Right atrium auricular region (tissue), 2 donors: ENCODE measurements at places on chromosomes 1 and 21. TPM values are rescaled to one million over a fixed set of nuclear protein-coding genes. Genes with fewer than 3 reads are reported as not detected.

The ITGB2 gene
- total RNA-seq, result 16.7 TPM

DNA sequence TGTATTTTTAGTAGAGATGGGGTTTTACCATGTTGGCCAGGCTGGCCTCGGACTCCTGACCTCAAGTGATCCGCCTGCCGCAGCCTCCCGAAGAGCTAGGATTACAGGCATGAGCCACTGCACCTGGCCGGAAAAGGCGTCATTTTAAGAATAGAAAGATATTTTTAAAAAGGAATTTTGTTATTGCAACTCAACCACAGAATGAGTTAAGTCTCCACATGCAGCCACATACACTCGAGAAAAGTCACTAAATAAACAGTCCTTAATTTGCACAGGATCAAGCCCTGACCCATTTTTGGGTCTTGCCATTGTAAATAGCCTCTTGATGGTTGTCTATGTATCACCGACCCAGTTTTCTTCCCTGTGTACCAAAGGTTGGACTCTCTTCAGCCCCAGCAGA lies 85.5 kb downstream of the FBXO2 start:
- H3K27ac ChIP-seq, result no peak overlapping the region
- no peaks in the 10 kb centered on the region for H3K27me3 ChIP-seq
- H3K4me1 ChIP-seq, result no peaks in the 10 kb centered on the region
- no peaks in the 10 kb centered on the region for H3K36me3 ChIP-seq
- DNase-seq, result no peak

GRCh38 chr1:78035121-78035520 lies 10.6 kb upstream of the GIPC2 start:
- no peaks in the 10 kb centered on the region for H3K36me3 ChIP-seq
- no peak overlapping the region for H3K4me3 ChIP-seq
- DNase-seq, result no peak
- H3K27ac ChIP-seq, result no peak overlapping the region
- H3K27me3 ChIP-seq, result no peaks in the 10 kb centered on the region

The SLAMF7 gene
- not detected for total RNA-seq

GRCh38 chr1:16017461-16018303 lies at the start of gene HSPB7:
Gene HSPB7, minus strand, starts transcription at chr1:16018043. Its CDS starts 80 bp downstream, at chr1:16017963.
- H3K27ac ChIP-seq, result peak within 1 kb of the TSS; percentile 94
- peak; percentile 91 for DNase-seq
- H3K36me3 ChIP-seq, result peaks cover 31% of the 10 kb centered on the region
- no peaks in the 10 kb centered on the region for H3K27me3 ChIP-seq
- H3K4me1 ChIP-seq, result no peaks in the 10 kb centered on the region

DNA sequence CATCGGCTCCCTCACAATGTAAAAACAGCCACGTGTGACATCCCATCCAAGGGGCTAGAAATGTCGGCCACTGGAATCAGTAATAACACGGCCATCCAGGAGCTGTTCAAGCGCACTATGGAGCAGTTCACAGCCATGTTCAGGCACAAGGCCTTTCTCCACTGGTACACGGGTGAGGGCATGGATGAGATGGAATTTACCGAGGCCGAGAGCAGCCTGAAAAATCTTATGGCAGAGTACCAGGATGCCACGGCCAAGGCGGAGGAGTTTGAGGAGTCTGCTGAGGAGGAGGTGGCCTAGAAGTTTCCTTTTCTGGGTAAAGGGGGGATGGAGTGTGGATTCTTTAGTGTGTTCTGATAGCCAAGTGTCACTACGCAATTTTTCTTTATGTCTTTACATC lies 61.1 kb upstream of the MAP1LC3C start:
- no peak for DNase-seq
- H3K27ac ChIP-seq, result no peak overlapping the region
- H3K4me1 ChIP-seq, result no peaks in the 10 kb centered on the region
- H3K27me3 ChIP-seq, result no peaks in the 10 kb centered on the region

DNA sequence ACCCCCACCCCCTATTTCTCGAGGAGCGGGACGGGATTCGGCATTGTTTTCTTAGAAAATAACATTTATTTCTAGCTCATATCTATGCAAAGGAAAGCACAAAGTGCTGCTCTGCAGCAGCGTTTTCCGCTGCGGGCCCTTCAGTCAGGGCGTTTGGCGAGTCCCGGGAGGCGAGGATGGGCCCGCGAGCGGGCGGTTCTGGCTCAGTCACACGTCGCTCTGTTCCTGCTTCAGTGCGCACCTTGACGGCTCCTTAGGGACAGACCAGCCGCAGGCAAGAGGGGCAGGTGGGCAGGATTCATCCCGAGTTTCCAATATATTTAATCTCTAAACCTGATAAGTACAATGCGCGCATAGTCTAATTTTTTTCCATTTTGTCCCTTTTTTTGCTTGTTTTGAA lies 5.7 kb downstream of the DMRTA2 start:
- no peak for DNase-seq
- H3K4me3 ChIP-seq, result no peak overlapping the region
- peaks cover 41% of the 10 kb centered on the region for H3K27me3 ChIP-seq
- H3K27ac ChIP-seq, result no peak overlapping the region
- no peaks in the 10 kb centered on the region for H3K36me3 ChIP-seq

The SELENBP1 gene
- total RNA-seq, result 43.6 TPM

GRCh38 chr1:92259350-92259749 lies 39.4 kb downstream of the GLMN start:
- DNase-seq, result no peak
- H3K4me3 ChIP-seq, result no peak overlapping the region
- no peaks in the 10 kb centered on the region for H3K4me1 ChIP-seq
- H3K36me3 ChIP-seq, result peaks cover 21% of the 10 kb centered on the region
- no peaks in the 10 kb centered on the region for H3K27me3 ChIP-seq

GRCh38 chr1:205809942-205810345 lies 3.1 kb downstream of the SLC41A1 start:
- no peak for DNase-seq
- H3K27me3 ChIP-seq, result no peaks in the 10 kb centered on the region
- H3K4me1 ChIP-seq, result peaks cover 67% of the 10 kb centered on the region
- peaks cover 29% of the 10 kb centered on the region for H3K36me3 ChIP-seq

GRCh38 chr1:1371364-1371745 lies 3.7 kb downstream of the AURKAIP1 start:
- H3K36me3 ChIP-seq, result peaks cover 9% of the 10 kb centered on the region
- H3K27me3 ChIP-seq, result no peaks in the 10 kb centered on the region
- no peak overlapping the region for H3K27ac ChIP-seq
- H3K4me1 ChIP-seq, result no peaks in the 10 kb centered on the region
- DNase-seq, result no peak

The APP gene
- 389 TPM for total RNA-seq

DNA sequence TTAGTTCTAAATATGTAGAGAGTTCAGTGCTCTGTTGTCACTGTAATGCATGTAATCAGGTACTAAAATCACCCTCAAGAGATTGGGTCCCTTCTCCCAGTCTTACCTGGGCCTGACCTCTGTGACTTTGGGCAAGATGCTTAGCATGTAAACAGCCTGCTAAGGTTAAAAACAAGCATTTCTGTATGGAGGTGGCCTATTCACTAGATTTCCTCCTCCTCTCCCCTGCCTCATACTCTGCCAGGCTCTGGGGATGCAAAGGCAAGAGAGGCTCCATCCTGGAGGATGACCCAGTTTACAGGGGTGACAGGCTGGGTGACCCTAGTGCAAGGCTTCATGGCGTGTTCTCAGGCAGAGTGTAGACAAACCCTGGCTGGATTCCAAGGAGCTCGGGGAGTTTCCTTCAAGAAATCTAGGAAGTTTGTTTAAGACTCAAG lies 28.8 kb downstream of the VANGL2 start:
- no peak overlapping the region for H3K27ac ChIP-seq
- H3K36me3 ChIP-seq, result peaks cover 5% of the 10 kb centered on the region
- no peak for DNase-seq
- H3K27me3 ChIP-seq, result no peaks in the 10 kb centered on the region
- H3K4me3 ChIP-seq, result no peak overlapping the region

DNA sequence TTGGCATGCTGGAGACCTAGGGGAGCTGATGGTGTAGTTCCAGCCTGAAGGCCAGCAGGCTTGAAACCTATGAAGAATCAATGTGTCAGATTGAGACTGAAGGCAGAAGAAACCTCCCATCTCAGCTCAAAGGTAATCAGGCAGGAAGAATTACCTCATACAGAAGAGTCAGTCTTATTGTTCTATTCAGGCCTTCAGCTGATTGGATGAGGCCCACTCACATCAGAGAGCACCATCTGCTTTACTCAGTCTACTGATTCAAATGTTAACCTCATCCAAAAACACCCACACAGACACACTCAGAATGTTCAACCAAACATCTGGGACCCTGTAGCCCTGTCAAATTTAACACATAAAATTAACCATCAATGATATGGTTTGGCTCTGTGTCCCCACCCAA lies 13.7 kb upstream of the CCN1 start:
- no peaks in the 10 kb centered on the region for H3K27me3 ChIP-seq
- no peak overlapping the region for H3K4me3 ChIP-seq
- no peaks in the 10 kb centered on the region for H3K36me3 ChIP-seq

GRCh38 chr1:41882486-41882885 lies 36.2 kb downstream of the HIVEP3 start:
- no peak overlapping the region for H3K4me3 ChIP-seq
- peak overlapping the region; percentile 74 for H3K27ac ChIP-seq
- H3K4me1 ChIP-seq, result peaks cover 69% of the 10 kb centered on the region
- no peaks in the 10 kb centered on the region for H3K36me3 ChIP-seq
- no peak for DNase-seq
- no peaks in the 10 kb centered on the region for H3K27me3 ChIP-seq

DNA sequence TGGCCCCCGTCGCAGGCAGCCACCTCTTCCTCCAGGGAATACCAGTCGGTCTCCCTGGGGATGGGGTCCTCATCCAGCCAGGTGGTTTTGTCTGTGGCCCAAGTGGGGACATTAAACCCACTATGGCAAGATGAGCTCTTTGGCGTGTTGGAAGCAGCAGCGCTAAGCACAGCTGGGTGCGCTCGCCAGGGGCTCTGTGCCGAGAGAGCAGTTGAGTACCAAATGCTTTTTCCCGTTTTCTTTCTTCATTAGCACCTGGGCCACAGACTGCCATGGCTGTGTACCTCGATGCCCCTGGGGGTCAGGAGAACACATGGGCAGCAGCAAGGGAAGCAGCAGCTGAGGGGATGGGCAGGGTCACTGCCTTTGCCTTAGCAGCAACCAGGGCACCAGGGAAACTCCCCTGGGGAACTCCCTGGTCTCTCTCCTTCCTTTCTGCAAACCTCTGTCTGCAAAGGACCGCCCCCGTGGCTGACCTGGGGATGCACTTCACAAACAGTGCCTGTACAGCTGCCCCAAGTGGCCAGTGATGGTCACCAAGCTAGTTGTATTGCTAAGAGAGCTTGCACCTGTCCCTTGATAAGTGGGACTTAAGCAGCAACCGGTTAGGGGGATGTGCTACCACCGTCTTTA lies 31.1 kb downstream of the EDARADD start:
- DNase-seq, result peak; percentile 16
- no peaks in the 10 kb centered on the region for H3K4me1 ChIP-seq
- no peak overlapping the region for H3K27ac ChIP-seq
- H3K27me3 ChIP-seq, result no peaks in the 10 kb centered on the region
- no peak overlapping the region for H3K4me3 ChIP-seq

The FCAMR gene
- total RNA-seq, result not detected

GRCh38 chr1:183215076-183215720 lies 29.1 kb downstream of the LAMC2 start:
- no peaks in the 10 kb centered on the region for H3K4me1 ChIP-seq
- no peak overlapping the region for H3K27ac ChIP-seq
- DNase-seq, result no peak
- H3K36me3 ChIP-seq, result no peaks in the 10 kb centered on the region
- no peaks in the 10 kb centered on the region for H3K27me3 ChIP-seq

DNA sequence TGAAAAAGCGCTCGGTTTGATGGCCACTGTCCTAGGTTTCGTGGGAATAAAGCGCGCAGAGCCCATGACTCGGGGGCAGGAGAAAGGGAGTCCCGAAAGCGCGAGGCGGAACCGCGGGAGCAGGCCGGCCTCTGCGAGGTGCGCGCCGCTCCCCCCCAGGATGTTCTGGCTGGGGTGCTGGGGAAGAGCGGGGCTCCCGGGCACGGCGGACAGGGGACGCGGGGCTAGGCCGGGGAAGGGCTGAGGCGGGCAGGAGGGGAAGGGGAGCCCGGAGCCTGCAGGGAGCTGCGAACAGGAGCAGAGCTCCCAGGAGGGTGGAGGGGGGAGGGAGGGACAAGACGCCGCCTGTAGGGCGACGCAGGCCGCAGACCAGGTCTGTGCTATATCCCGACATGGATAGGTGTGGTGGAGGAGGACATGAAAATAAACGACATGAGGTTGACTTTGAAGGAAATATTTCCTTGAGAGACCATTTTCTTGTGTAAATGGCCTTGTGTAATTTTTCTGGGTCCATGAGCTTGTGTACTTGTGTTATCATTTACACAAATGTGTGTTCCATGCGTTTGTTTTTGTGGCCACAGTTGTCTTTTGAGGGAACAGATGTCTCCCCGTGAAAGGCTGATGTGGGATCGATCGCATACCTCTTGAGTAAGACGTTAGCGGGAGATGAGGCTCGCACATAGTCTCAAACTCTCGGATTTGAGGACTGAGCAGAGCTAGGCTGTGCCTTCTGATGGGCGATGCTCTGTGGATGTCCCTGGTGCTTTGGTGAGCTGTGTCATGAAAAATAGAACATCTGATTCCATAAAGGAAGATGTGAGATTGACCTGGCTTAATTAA lies 1.3 kb downstream of the PCNT start:
- DNase-seq, result no peak
- H3K27ac ChIP-seq, result peak overlapping the region; percentile 98
- no peaks in the 10 kb centered on the region for H3K4me1 ChIP-seq
- H3K27me3 ChIP-seq, result no peaks in the 10 kb centered on the region
- peaks cover 13% of the 10 kb centered on the region for H3K36me3 ChIP-seq

GRCh38 chr21:40803101-40803500 lies 43.9 kb downstream of the DSCAM start:
- H3K27ac ChIP-seq, result no peak overlapping the region
- H3K4me1 ChIP-seq, result no peaks in the 10 kb centered on the region
- no peaks in the 10 kb centered on the region for H3K36me3 ChIP-seq
- no peak overlapping the region for H3K4me3 ChIP-seq
- DNase-seq, result no peak

DNA sequence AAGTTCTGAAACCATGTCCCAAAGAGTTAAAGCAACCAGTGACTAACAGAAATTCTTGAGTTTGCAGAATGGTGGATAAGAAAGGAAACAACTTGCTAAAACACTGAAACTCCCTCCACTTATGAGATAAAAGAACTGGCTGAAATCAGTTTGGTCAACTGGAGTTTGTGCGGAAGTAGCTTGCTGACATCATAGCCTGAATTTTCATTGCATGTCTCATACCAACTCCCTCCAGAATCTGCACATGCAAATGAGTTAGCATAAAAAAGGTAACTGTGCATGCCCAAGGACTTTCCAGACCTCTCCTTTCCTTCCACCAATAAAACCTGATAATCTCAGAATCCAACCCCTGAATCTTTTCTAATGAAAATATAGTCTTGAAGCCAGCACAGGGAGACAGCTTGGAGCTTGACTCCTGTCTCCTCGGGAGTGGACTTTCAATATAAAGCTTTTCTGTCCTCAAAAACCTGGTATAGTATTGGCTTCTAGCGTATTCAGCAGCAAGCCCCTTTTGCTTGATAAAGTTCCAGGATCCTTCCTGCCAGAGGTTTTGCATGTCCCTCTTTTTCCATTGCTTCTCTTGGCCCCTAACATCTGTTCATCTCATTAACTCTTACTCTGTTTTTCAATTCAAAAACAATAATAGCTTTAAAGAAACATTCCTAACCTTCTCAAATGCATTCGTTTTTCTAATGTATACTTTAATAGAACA lies 785.8 kb upstream of the ADGRL4 start:
- no peaks in the 10 kb centered on the region for H3K27me3 ChIP-seq
- no peaks in the 10 kb centered on the region for H3K4me1 ChIP-seq
- H3K27ac ChIP-seq, result peak overlapping the region; percentile 20
- no peak for DNase-seq
